ENCODE measurements at places on chromosomes 16 and 17. TPM values are rescaled to one million over a fixed set of nuclear protein-coding genes. Genes with fewer than 3 reads are reported as not detected.

- peak; percentile 39 for DNase-seq
Observed at GRCh38 chr16:3094289-3095027, 4.6 kb downstream of the ZSCAN10 start.

DNA sequence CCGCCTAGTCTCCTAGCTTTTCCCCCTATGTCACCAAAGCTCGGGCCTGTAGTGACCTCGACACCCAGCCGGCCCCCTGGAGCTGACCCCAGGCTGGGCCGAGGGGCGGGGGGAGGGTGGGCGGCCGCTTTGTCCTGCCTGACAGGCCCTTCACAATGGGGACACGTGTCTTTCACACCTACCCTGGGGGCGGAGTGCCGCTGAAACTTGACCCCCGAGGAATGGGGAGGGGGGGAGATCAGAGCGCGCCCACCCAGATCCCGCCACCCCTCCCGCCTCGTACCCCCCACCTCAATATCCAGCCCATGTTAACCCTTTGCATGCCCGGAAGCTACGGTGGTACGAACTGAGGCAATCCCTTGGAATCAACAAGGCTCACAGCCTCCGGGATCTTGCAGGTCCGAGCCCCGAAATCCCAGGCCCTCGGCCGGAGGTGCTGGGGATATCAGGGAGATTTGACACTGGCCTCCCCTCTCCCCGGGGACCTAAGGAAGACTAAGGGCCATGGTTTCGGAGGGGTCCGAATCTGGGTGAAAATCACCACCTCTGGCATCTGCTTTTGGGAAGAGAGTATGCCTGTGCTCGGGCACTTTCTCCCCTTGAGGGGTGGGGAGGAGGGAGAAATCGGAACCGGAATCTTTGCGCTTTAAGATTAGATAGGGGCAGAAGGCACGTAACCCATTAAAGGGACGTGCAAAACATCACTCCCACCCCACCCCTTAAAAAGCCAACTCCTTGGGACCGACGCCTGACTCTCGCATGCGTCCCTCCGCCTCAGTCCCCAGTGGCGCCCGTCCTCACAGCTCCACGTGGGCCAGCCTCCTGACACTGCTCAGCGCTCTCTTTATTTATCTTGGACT lies 2.6 kb downstream of the NOG start:
- peak; percentile 69 for DNase-seq

- DNase-seq: no peak
Observed at GRCh38 chr17:42967925-42968324, 3.7 kb upstream of the AARSD1 start.

GRCh38 chr16:82660075-82660645 lies 33.4 kb downstream of the CDH13 start:
- DNase-seq: peak; percentile 73

DNA sequence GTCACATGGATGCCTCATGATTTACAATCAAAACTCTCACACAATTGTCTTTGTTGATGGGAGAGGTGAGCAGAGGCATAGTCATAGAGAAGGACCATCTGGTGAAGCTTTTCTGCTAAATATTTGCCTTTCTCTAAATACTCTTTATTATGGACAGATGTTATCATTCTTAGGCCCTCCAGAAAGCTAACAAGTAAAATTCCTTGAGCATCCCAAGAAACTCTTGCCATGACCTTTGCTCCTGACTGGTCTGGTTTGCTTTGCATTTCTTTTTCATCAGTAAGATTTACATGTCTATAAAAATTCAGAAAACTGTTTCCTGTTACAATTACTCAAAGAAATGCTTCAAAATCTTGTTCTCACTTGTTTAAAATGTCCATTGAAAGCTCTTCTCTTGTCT lies 1336.6 kb upstream of the CDH8 start:
- DNase-seq: no peak

- DNase-seq: peak; percentile 89
Observed at GRCh38 chr17:32253117-32253611, 12.5 kb upstream of the RHBDL3 start.

DNA sequence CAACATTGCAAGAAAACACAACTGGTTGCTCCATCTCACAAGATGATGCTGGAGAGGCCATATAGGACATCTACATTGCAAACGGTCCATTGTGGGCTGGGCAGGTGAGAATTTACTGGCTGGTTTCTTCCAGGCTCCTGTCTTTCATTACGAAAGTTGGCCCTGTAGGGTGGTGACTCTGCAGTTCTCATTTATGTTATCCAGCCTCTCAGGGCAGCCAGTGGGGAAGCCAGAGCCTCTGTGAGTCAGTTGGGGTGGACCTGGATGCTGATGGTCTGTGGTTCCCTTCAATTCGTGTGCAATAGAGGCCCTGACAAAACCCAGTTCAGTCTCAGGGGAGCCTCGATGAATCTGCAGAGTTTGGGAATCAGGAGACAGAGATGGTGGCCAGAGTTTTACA lies 341.0 kb upstream of the CCL2 start:
- no peak for DNase-seq

DNA sequence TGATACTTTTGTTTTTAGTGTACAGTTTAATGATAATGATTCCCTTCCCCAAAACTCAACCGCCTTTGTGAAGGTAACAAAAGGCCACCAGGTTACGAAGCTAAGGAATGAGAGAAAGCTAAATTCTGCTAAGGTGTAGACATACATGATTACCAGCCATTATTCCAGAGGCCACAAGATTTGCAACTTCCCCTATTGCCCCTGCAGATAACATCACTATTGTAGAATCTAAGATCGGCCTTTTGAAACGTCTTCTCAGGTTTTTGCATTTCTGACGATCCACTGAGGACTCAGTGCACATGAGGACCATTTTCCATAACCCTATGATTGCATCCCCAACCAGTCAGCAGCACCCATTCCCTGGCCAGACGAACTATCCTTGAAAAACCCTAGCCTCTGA lies 33.9 kb upstream of the SNN start:
- DNase-seq: no peak

- peak; percentile 8 for DNase-seq
Observed at GRCh38 chr17:68646626-68647526, 45.7 kb upstream of the FAM20A start.

DNA sequence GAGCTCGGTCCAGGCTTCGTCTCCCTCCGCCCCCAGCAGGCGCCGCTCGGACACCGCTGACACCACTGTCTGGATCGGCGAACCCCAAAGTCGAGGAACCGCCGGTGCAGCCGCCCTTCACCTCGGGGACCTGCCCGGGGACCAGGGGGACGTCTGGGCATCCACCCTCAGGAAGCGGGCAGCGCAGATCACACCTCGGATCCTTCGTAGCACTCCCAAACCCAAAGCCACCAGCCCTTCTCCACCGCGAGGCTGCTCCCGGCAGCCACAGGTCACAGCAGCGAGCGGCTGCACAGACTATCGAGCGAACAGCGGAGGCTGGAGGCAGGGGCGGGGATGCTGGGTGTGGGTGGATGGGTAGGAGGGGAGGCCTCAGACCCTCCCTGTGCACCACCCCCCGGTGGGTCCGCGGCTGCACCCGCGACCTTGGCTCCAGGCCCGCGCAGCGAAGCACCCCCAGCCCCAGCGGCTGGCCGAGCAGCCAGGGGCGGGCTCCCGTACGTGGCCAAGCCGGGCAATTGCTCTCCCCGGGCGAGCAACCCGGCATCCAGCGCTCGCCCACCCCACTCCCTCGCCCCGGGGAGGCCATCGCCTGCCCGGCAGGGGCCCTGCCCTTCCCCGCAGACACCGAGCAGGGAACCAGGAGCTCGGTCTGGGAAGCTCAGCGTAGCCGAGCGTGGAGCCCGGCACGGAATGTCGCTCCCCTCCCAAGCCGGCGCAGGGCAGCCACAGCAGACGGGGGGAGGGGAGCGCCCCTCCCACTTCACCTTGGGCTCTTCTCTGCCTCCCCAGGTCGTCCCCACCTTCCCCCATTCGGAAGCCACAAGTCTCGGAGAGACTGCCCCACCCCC lies 1.0 kb downstream of the SDK2 start:
- no peak for DNase-seq

The CDH1 gene
- total RNA-seq: 1.5 TPM

The PRPSAP2 gene
- total RNA-seq: 49.5 TPM

The G6PC3 gene
- total RNA-seq: 89.1 TPM

The TEKT1 gene
- total RNA-seq: not detected
